AML-193 (cell line): ENCODE measurements at places on chromosomes 6 and 20.

GRCh38 chr6:43878823-43879495, 108.9 kb downstream of the VEGFA start:
- DNase-seq: no peak

GRCh38 chr6:169093770-169094551, 159.7 kb downstream of the THBS2 start:
- no peak for DNase-seq

DNA sequence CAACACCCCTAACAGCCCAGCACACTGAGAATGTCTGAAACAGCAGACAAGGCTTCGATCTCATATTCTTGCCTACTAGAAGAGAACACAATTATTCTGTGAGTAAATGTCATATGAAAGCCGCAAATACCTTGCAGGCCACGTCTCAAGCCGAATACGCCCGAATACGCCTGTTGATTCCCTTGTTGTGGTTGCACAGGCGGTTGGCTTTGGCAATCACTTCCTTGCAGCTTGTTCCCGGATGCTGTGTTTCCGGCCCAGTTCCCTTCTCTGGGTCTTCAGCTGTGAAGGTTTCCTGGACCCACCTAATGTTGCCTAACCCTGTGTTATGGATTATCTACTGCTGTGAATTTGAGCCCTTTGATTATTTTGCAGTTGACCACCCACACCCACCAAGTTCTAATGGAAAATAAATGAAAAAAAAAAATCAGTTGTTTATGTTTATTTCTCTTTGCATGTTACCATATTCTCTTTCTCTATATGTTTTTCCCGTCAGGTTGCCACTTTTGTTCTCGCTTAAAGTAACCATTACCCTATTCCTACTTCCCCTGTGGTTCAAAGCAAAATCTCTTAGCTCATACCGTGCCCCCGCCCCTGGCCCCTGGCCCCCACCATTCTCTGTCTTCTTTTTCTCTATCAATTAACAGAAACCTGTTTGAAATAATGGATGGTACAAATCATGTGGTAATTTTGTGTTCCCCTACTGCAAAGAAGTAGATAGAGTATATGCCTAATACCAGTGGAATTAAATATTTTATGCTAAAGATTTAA, 172.4 kb downstream of the ADGB start:
- peak; percentile 99 for DNase-seq

GRCh38 chr20:36991703-36992102, 40.2 kb upstream of the SAMHD1 start:
- no peak for DNase-seq

DNA sequence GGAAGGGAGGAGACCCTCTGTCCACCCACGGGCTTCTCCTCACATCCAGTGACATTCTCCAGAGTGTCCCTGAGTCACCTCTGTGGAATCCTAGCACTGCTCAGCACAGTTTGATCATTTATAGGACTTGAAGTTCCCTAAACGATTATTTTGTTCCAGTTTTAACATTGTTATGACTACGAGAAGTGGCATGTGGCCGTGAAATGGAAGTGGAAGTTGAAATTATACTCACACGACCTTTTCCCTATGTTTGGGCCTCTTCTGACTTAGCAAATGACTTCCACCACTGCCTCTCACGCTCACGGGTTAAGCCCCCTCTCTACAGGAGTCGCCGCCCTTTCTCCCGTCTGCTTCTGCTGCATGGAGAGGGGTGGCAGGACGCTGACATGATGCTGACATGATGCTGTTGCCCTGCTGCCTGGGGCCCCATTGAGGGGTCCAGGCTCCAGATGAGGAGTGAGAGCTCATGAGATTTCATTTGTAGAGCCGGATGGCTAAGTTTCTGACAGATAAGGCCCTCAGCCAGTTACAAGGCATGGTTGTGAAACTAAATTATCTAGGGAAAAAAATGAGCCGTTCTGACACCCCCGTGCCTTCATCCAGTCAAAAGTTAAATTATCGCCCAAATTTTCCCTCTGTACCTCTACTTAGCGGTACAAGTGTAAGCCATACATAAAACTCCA, 153.6 kb upstream of the UST start:
- no peak for DNase-seq

DNA sequence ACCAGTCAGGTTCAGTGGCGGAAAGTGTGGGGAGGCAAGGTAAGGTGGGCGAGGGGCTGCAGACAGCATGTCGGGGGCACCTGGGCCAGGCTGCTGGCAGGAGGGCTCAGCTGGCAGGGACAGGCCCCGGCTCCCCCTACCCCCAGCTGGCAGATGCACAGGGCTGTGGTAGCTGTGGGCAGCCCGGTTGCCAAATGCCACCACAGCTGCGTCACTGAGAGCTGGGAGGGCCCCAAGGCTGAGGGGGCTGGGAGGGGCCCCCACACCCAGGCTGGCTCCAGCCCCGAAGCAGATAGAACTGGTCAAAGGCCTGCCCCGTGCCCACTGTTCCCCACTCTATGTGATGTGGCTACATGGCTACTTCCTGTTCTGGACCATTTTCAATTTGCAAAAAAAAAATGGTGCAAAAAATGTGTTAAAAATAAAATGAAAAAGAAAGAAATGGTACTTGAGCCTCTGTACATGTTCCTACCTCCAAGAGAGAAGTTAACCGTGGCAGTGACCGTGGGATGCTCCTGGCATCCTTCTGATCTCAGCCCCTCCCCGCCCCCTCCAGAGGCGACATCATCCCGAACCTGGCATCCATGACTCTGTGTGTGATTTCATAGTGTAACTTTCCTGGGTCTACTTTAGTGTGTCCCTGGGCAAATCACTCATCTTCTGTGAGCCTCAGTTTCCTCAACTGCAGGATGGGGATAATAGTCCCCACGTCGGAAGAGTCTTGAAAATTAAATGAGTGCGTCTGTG, 64.4 kb downstream of the UBE2V1 start:
- DNase-seq: no peak

DNA sequence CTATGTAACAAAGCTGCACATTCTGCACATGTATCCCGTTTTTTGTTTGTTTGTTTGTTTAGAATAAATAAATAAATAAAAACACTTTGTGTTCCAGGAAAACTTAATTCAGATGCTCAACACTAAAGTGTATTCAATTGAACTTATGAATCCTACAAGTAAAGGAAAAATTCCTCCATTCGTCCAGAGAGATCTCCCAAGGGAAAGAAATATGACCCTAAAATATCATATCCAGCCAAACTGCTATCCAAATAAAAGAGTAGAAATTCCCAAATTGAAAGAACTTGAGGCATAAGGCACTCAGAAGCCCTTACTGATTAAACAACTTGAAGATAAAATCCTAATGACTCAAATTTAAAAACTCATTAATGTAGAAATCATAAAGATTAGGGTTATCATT, 90.4 kb downstream of the MOXD1 start:
- DNase-seq: no peak

GRCh38 chr6:51398064-51398705, 579.5 kb downstream of the TFAP2B start:
- no peak for DNase-seq

DNA sequence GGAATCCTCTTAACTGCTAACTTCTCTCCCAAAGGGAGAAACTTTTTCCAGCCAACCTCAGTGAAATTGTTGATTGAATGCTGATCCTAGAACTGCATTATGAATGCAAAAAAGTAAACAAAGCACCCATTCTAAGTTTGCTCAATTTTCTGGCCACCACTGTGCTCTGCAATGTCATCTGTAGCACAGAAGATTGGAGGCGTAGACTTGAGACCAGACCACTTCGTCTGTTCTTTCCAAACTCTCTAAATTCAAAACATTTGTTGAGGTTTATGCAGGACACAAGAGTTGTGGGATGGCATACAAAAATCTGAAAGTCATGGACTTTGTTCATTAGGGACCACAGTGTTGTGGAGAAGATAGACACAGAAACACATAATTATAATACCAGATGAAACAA, 11.1 kb upstream of the TSPYL1 start:
- no peak for DNase-seq

GRCh38 chr6:36216559-36216958, 20.0 kb downstream of the BRPF3 start:
- DNase-seq: no peak

- DNase-seq: no peak
Measured at GRCh38 chr6:139627091-139627490, 252.6 kb upstream of the CITED2 start.

DNA sequence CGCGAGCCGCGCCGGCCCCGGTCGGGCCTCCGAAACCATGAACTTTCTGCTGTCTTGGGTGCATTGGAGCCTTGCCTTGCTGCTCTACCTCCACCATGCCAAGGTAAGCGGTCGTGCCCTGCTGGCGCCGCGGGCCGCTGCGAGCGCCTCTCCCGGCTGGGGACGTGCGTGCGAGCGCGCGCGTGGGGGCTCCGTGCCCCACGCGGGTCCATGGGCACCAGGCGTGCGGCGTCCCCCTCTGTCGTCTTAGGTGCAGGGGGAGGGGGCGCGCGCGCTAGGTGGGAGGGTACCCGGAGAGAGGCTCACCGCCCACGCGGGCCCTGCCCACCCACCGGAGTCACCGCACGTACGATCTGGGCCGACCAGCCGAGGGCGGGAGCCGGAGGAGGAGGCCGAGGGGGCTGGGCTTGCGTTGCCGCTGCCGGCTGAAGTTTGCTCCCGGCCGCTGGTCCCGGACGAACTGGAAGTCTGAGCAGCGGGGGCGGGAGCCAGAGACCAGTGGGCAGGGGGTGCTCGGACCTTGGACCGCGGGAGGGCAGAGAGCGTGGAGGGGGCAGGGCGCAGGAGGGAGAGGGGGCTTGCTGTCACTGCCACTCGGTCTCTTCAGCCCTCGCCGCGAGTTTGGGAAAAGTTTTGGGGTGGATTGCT, 1.3 kb downstream of the VEGFA start:
- DNase-seq: peak; percentile 50

DNA sequence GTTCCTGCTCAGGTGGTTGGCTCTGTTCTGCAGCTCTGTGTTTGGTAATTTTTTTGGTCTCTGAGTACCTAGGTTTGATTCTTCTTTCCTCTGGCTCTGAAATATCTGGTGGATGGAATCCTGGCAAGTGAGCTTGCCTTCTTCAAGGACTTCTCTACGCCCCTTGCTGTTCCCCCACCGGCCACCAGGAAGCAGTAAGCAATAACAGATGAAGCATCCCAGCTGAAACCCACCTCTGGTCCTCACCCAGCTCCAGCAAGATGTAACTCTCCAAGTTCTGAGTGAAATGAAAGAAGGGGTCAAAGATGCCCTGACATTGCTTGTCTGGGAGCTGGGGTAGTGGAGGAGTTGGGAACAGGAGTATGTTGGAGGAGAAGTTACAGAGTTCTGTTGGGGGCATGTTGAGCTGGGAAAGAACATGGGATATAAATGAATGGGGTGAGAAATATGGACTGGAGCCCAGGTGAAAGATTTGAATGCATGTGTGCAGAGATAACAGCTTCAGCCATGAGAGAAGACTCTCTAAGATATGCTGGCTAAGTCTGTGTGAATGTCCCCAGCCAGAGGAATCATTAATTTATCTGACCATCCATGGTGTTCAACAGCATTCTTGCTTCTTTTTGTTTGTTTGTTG, 51.3 kb upstream of the GLP1R start:
- peak; percentile 28 for DNase-seq

DNA sequence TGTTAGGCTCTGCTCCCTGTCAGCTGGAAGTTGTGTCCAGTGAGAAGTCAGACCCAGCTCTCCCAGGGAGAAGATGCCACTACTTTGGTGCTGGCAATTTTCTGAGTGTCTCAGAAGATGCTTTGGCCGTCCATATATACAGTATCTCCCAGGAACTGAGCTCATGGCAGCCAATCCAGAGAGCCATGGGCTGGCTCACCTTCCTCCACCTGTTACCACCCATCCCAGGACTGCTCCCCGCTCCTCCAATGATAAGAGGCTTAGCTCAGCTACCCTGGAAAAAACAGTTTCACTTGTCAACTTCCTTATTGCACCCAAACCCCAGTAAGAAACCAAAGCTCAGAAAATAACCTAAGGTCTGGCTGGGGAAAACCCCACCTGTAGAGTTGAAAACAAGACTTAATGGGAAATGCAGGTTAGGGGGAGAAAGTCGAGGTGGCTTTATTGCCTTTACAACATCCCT, at the start of gene BNIP5:
BNIP5 (minus strand) TSS at position 110 of the 463 bp plus-strand sequence. CDS start 6,198 bp downstream, outside the sequence.
- DNase-seq: no peak

- no peak for DNase-seq
Measured at GRCh38 chr6:2578767-2579166, 172.0 kb downstream of the MYLK4 start.

DNA sequence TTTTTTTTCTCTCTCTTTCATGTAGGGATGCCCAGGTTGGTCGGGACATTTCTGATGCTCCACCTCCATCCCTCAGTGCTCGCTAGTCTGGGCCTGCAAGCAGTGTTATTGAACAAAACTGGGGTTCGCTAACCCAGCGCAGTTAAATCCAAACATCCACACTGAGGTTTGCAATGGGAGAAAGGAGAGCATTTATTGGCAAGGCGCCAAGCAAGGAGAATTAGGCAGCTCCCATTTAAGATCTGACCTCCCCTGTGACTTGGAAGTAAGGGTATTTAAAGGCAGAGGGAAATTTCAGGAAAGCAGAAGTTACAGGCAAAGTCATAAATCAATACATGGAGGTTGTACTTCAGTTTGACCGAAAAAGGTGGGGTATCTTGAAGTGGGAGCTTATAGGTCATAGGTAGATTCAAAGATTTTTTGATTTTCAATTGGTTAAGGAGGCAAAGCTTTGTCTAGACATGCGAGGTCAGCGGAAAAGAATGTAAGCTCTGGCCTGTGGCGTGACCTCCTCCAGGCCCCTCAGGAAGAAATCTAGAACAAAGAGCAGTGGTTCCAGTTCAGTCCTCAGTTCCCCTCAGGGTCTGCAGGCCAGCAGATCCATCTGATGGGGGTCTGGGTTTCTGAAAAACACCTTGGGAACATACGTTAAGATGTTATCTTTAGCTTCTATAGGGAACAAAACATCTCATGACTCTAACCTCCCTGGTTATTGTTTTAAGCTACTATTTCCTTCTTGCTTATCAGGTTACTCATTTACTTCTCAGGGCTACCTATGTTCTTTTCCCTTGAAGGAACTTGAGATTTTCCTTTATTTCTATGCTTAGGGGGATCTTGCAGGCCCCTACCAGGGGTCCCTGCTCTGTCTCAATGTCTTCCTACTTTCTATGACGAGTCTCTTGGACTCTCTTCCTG, 66.0 kb upstream of the KIF16B start:
- DNase-seq: no peak

GRCh38 chr20:45406260-45407066, 1.6 kb upstream of the DBNDD2 start:
- no peak for DNase-seq

- no peak for DNase-seq
Measured at GRCh38 chr6:21115111-21115510, 478.4 kb upstream of the SOX4 start.

GRCh38 chr6:81834141-81834681, 81.7 kb upstream of the TENT5A start:
- DNase-seq: no peak

GRCh38 chr20:18989736-18990474, 176.3 kb downstream of the SCP2D1 start:
- no peak for DNase-seq

DNA sequence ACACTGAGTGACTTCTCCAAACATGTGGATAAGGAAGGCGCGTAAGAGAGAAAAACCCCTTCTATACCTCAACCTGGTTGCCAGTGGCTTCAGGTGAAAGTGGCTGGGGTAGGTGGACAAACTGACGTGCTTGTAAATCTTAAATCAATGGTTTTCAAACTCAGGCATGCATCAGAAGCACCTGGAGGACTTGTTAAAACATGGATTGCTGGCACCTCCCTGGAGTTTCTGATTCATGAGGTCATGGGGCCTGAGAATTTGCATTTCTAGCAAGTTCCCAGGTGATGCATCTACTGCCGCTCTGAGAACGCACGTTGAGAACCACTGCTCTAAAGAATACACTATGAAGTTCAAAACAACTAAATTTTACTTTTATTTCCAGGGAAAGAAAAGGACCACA, 31.9 kb upstream of the TAB2 start:
- no peak for DNase-seq
